Left lung (tissue), 14 donors: ENCODE measurements at places on chromosomes 3 and 15.

GRCh38 chr3:149080699-149081091, 5.6 kb downstream of the HLTF start:
- no peak overlapping the region for H3K4me3 ChIP-seq
- H3K36me3 ChIP-seq = no peaks in the 10 kb centered on the region
- no peak overlapping the region for H3K27ac ChIP-seq
- DNase-seq = no peak
- no peaks in the 10 kb centered on the region for H3K27me3 ChIP-seq

- no peak overlapping the region for H3K4me3 ChIP-seq
- H3K27me3 ChIP-seq = no peaks in the 10 kb centered on the region
- H3K27ac ChIP-seq = no peak overlapping the region
- no peaks in the 10 kb centered on the region for H3K36me3 ChIP-seq
Observed at GRCh38 chr15:74893627-74894026, 3.8 kb downstream of the MPI start.

- H3K27me3 ChIP-seq = no peaks in the 10 kb centered on the region
- no peak overlapping the region for H3K4me3 ChIP-seq
- DNase-seq = no peak
- no peaks in the 10 kb centered on the region for H3K4me1 ChIP-seq
- H3K36me3 ChIP-seq = no peaks in the 10 kb centered on the region
Observed at GRCh38 chr3:131907796-131908195, 127.0 kb downstream of the CPNE4 start.

- no peak overlapping the region for H3K27ac ChIP-seq
- H3K4me3 ChIP-seq = no peak overlapping the region
- DNase-seq = no peak
- no peaks in the 10 kb centered on the region for H3K36me3 ChIP-seq
- no peaks in the 10 kb centered on the region for H3K4me1 ChIP-seq
Observed at GRCh38 chr15:69181424-69181823, 21.0 kb downstream of the GLCE start.

DNA sequence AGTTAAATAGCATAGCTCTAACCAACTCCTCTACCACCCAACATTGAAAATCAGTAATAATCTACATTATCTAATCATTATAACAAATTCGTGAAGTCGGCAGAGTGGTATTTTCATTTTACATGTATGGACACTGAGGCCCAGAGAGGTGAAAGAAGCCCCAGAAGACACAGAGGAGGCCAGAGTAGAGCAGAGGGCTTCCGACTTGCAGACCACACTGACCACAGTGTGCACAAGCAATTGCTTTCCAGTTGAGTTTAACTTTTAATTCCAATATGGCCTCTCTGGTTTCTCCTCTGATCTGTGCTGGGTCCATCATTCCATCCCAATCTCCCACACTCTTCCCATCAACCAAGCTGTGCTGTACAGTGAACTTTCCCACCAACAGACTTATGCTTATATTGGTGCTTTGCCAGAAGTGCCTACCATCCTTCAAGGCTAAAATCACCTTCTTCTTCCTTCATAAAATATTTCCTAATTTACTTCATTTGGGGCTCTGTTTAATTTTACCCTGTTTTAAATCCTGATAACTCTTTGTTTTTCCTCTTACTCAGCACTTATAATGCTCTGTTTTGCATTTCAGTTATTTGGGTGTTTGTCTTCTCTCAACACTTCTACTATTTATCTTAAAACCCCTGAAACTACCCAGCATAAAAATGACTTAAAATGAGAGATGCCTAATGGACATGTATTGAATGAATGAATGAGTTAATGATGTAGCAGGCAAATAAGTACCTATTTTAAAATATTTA, 81.8 kb upstream of the TNFSF10 start:
- H3K36me3 ChIP-seq = no peaks in the 10 kb centered on the region
- H3K4me3 ChIP-seq = no peak overlapping the region
- DNase-seq = no peak
- H3K4me1 ChIP-seq = no peaks in the 10 kb centered on the region

DNA sequence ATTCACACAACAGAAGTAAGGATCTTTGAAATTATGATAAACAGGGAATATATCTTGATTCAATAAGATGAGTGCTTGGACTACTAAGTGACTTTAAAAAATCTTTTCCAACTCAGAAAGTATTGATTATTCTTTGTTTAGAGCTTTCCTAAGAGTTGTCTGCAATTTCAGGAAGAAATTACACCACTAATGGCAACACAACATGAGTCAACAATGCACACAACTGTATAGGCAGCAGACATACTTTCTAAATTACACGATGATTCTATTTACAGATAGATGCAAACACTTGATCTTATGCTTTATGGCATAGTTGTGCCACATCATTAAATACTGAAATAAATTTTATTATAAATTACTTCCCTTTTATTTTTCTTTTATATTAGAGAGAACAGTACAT, 4.4 kb downstream of the NAA50 start:
- no peak for DNase-seq
- peaks cover 8% of the 10 kb centered on the region for H3K4me1 ChIP-seq
- no peaks in the 10 kb centered on the region for H3K27me3 ChIP-seq
- H3K36me3 ChIP-seq = no peaks in the 10 kb centered on the region
- H3K4me3 ChIP-seq = no peak overlapping the region
